Activated T-cell treated with anti-CD3 and anti-CD28 coated beads for 24 hours (primary cell): ENCODE measurements at places on chromosomes 1 and 21.

DNA sequence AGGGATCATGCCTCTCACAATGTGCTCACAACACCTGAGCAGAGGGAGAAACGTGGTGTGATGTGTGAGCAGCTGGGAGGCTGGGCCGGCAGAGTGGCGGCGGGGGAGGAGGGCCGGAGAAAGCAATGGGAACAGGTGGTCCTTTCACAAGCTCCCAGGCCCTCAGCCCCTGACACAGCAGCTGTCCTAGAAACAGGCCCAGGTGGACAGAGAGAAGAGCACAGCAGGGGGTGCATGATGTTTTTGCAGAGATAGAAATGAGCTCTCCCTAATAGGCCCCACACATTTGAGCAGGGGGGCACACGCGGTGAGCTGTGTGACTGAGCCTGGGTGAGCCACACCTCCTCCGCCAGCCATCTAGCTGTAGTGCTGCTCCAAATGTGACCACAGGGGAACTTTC lies 7.6 kb upstream of the RGS16 start:
- no peak for DNase-seq

DNA sequence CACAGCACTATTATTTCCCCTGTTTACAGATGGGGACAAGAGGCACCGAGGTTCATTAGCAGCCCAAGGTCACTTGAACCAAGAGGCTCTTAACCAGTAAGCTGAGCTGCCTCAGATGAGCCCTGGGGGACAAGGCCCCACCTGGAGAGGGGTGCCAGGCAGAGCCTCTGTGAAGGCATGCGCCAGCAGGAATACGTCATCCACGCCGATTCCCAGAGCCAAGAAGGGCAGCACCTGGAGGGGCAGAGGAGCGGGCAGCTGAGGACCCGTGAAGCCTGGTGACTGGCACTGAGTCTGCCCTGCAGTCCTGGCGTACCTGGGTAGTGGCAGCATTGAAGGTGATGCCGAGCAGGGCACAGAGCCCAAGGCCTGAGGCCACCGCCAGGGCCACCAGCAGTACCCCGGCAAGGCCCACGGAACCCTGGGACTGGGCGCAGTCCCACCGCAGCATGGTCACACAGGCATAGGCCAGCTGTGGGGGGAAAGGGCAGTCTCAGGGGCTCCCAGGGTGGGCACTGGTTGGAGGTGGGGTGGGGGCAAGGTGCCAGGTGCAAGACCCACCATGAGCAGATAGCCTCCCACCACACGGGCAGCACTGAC lies 14.1 kb downstream of the PTCH2 start:
- DNase-seq: no peak

- no peak for DNase-seq
Measured at GRCh38 chr1:85322655-85323054, 46.2 kb upstream of the BCL10 start.

DNA sequence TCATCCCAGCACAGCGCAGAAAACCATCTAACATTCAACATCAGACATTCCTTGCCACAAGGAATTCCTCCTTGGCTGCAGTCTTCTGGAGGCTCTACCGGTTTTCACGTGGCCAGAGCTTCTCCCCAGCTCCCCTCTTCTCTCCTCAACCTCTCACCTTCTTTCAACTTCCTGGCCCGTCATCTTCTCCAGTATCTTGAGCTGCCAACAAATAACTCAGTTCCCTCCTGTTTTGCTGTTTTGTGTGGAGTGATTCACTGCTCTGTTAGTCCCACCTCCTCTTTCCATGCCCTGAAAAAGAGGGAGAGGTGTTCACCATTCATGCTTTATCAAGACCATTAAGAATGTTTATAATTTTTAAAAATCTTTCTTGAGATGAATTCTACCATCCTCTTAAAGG lies 32.6 kb downstream of the PIGM start:
- DNase-seq: no peak

DNA sequence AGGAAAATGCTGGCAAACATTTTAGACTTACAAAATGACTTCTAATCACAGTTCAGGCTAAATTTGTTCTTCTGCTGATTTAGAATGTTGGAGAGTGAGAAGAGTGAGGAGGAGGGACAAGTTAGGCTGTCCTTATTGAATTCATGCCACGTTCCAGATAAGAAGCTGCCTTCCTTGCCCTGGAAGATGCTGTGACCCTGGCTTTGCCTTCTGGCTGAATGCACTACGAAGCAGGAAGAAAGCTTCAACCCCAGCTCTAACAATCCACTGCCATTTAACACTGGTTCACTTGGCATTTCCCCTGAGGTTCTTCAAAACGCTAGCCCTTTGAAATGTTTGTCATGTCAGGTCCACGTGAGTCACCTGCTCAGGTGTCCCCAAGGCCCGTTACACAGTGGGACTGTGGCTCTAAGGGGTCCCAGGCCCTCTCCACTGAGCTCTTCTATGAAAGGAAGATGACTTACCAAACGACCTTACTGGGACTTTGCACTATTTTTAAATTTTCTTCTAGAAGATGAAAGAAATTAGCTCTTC lies 30.0 kb upstream of the LRRC8C start:
- no peak for DNase-seq

DNA sequence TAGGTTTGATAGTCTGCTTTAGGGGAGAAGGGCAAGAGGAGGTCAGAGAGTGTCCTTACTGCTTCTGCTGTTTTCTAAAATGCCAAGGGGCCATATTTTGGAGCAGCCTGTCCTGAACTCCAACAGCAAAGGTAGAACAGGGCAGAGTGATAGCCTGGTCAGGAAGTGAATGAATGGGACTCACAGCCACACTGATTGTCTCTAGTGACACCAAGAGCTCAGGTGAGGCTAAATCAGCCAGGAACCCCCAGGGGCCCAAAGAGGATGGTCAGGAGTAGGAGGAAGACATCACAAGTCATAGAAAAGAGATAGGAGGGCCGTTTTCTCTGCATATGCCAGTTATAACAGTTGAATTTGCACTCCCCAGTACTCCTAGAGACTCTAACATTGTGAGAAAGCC lies 97.4 kb upstream of the DUSP10 start:
- DNase-seq: no peak

GRCh38 chr1:223706077-223706973 lies 6.0 kb upstream of the CAPN2 start:
- DNase-seq: no peak

- no peak for DNase-seq
Measured at GRCh38 chr1:53463961-53464899, 5.0 kb downstream of the DMRTB1 start.

GRCh38 chr1:155499953-155500639 lies 62.5 kb downstream of the ASH1L start:
- no peak for DNase-seq

DNA sequence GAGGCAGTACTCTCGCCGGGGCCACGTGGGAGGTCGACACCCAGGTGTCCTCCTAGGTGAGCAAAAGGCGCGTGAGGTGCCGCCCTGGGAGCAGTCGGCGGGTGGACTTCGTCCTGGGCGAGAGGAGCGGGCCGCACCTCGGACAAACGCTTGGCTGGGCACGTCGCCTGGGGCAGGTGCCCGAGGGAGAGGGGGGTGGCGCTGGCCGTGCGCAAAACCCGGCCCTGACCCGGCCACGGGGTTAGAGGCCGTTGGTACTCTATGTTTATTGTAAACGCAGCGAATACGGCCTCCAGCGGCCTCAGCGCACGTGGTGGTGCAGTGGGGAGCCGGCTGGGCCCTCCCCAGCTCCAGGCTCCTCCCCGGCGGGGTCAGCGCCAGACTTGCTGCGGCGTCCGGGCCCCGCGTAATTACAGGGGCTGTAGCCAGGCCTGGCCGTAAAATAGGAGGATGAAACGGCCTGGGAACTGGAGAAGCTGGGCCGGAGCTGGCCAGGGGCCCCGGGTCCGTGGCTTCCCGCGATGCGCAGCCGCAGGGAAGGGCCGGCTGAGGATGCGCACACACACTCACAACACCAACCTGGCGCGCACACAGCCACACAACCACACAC lies 1.6 kb upstream of the EFNA1 start:
- no peak for DNase-seq

GRCh38 chr1:8814865-8815264 lies 2.6 kb downstream of the RERE start:
- DNase-seq: no peak

DNA sequence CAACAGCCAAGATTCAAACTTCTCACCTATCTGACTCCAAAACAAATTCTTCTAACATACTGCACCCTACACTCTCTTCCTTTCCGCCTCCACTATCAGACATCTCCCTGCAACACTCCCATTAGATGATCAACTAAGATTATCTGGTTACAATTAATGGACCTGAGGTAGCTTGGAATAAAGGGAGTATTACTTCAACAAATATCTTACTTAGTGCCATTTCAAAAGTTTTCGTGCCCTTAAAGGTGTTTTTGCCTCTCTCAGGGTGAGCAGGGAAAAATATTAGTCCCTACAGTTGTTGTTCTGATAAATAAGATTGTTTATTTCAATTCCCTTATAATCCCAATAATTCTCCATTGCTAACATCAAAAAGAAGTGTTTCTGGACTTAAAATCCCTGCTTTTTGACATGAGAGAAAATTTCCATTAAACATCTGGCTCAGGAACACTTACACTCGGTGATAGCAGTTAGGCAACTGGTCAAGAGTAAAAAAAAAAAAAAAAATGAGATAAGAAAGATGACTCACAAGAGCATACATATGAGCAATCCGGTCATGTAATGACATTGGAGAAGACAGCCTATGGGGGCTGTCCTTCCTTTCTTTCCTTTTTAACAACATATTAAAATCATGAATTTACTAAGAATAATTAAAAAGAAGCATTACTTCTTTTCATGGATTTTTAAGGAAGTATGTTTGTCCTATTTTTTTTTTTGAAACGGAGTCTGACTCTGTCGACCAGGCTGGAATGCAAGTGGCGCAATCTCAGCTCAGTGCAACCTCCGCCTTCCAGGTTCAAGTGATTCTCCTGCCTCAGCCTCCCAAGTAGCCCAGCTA lies 7.6 kb downstream of the RSBN1 start:
- DNase-seq: no peak

DNA sequence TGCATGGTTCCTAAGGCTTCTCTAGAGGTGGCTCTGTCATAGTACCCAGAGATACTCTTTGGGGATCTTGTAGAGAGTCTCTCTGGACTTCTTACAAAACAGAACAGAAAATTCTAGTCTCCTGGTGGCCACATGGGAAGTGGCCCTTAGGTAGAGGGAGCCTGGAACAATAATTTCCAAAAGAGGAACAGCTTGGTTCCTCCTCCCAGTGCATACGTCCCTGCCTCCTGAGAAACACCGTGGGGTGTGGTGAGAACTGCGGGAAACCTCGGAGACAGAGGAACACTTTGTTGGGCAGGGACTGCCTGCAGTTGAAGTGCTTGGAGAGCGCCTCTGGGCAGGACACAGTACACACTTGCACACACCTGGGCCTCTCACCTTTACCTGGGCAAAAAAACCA lies 38.8 kb upstream of the EPHA8 start:
- no peak for DNase-seq

DNA sequence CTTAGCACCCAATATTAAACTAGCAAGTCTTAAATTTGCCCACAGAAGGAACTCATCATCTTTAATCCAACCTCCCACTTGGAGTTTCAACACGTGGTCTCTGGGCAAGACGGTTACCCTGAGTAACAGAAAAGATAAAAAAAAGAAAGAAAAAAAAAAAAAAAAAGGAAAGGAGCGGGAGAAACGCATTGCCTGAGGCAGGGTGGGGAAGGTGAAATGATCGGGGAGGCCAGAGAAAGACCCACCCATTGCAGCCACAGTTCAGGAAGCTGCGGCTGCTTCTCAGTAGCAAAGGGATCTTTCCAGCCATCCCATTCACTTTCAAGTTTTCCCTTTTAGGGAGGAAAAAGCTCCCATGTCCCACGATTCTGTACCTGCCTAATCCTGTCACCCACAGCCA lies 32.0 kb upstream of the OTUD3 start:
- DNase-seq: no peak

DNA sequence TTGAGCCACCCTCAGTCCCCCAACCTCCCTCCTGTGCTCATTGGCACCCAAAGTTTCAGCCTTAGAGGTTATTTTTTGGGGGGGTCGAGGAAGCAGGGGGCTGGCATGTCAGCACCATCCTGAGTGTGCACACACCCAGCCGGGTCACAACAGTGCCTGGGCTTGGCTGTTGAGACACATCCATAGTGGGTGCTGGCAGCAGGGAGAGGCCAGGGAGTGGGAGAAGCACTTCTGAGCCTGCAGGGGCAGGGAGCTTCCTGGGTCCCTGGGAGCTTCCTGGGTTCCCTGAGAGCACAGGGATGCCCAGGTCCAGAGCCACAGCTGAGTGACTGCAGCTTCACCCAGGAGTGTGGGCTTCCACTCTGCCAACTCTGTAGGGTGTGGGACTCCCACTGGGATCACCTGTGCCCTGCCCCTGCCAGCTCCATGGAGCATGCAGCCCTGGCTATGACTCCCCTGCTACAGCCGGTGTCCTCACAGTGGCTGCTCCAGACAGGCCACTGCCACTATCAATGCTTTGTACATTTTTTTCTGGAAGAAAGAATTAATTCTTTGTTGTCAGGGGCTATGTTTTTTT lies 240.4 kb downstream of the PTGER3 start:
- no peak for DNase-seq

GRCh38 chr1:92536211-92536979 lies 49.7 kb upstream of the GFI1 start:
- no peak for DNase-seq

DNA sequence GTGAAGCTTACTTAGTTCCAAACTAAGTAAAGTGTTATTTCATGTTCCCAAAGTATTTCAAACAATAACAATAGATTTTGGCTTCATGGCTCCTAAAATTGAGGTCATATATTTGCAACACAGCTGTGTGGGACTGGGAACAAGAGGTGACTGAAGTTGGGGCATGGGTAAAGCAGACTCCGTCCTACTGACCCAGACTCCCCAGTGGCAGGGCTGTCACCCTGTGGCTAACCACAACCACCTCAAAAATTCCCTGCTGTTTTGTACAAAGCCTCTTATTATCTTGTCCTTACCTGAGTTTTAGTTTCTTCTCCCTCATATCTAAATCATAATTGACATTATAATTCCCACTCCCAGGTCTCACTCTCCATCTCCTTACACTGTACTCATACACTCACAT lies 117.6 kb downstream of the PTGER3 start:
- no peak for DNase-seq

DNA sequence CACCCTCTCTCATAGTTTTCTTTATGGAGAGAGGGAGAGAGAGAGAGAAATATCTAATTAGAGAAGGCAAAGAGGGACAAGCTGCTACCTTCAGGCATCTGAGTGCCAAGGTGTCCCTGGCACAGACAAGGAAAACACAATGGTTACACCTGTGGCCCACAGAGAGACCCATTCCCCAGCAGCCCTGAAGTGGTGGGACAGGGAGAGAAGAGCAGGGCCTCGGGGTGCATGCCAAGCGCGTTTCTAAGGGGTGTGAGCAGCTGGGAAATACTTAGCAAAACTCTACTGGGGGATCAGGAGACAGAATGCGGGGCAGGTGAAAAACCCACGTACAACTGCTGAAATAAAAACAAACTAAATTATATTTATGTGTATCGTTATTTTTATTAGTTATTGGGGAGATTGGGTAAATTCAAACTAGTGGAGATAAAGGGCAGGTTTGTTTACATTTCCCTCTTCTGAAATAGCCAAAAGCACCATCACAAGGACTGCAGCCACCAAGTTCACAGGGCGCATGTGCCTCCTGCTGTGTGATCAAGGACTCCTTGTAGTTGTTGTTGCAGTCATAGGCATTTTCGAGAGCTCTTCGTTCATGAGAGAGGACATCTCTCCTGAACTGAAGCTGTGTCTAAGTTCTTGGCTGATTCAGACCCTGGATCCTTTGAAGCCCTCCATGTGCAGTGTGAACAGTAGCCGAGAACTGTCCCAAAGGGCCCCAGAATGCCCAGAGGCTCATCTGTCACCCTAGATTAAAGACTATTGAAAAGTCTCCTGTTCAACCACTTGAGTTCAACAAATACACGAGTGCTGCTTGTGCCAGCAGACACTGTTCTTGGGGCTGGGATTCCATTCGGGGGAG lies 737 bp upstream of the SERPINC1 start:
- DNase-seq: no peak
